ENCODE measurements at places on chromosomes 7 and 10.

DNA sequence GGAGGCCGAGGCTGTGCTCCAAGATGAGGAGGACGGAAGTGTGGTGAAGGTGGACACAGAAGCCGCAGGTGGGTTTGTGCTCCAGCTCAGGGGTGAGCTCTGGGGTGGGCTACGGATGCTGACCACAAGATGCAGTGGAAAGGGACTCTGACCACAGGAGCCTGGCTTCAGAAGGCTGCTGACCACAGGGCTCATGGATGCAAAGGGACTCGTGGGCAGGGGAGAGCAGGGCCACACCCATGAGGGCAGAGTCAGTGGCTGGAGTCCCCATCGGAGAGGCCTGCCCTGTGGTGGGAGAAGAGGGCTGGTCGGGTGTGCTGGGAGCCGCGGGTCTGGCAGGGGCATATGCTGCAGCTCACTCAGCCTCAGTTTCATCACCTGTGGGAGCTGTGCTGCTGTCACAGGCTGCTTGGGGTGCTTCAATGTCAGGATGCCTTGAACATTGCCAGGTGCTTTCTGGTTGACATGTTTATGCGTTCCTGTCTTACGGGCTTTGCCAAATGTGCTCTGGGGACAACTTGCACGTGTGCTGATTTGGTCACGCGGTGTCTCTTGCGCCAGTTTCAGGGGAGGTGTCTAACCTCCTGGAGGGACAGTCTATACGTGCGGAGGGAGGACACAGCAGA is 13.7 kb downstream of the SCART1 start:
- no peak for DNase-seq

DNA sequence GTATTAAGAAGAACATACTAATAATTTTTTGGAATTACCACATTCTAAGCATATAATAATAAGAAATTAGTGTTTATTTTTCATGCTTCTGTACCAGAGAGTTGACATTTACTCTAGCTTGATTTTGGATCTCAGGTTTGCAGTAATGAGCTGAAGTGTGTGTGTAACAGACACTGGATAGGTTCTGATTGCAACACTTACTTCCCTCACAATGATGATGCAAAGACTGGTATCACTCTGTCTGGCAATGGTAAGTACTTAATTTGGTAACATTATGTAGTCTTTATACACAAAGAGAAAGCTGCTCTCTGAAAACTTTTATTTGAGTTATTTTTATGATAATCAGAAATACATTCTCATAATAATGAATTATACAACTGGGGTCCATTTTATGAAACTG is 54.1 kb downstream of the SRI start:
- no peak for DNase-seq

DNA sequence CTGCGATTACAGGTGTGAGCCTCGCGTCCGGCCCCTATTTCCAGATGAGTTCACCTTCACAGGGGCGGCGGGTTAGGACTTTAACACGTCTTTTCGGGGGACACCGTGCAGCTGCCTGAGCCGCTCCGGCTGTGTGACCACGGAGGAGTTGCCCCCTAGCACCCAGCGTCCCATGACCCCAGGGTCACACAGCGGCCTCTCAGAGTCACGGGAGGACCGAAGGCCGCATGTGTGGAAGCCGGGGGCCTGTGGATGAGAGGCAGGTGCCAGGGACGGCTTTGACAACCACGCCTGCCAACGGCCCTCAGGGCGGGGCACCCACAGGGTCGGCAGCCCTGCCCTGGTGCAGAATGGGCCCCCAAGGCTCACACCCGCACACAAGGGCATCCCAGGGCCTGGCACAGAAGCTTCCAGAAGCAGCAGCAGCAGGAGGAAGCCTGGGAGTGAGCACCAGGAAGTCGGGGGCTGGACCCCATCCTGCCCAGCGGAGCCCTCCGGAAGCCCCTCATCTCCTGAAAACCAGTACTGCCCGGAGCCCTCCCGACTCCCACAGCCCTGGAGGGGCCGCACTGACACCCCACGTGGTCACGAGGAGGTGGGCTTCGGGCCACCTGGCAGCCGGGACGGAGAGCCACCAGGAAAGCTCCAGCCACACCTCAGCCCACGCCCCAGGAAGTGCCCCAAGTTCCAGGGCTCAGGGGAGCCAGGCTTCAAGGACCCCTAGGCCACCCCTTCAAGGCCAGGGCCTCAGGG is 32.7 kb downstream of the ADAP1 start:
- no peak for DNase-seq

DNA sequence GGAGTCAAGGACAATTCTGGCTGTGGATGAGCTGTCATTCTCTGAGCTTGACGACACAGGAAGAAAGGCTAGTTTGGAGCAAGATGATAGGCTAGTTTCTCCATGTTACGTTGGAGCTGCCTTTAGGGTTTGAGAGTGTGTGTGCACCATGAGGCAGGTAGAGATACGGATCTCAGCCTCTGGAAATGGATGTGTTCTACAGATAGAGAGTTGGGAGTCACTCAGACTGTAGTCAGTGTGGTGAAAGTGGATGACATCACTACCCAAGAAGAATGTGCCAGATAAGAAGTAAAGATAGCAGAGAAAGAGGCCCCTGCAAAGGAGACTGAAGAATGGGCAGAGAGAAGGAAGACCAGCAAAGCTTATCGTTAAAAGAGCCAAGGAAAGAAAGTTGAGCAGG is 42.4 kb downstream of the PNLIPRP3 start:
- DNase-seq: no peak

DNA sequence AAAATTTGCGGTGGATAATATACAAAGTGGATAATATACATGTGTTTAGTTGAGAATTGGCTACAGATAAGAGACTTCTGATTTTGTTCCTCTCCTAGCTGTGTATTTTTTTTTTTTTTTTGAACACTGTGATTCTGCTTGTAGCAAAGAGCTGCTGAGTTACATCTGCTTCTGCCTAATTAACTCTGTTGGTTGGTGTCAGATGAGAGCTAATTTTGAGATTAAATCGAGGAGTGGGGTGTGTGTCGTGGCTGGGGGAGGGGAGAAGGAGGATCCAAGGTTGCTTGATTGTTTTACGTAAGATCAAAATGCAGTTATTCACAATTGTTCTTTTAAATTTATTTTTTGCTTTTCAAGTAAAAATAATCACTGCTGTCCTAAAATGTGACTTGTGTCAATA is 11.3 kb downstream of the KAT6B start:
- no peak for DNase-seq

- no peak for DNase-seq
Observed at GRCh38 chr7:607938-608337, 88.3 kb upstream of the PDGFA start.

DNA sequence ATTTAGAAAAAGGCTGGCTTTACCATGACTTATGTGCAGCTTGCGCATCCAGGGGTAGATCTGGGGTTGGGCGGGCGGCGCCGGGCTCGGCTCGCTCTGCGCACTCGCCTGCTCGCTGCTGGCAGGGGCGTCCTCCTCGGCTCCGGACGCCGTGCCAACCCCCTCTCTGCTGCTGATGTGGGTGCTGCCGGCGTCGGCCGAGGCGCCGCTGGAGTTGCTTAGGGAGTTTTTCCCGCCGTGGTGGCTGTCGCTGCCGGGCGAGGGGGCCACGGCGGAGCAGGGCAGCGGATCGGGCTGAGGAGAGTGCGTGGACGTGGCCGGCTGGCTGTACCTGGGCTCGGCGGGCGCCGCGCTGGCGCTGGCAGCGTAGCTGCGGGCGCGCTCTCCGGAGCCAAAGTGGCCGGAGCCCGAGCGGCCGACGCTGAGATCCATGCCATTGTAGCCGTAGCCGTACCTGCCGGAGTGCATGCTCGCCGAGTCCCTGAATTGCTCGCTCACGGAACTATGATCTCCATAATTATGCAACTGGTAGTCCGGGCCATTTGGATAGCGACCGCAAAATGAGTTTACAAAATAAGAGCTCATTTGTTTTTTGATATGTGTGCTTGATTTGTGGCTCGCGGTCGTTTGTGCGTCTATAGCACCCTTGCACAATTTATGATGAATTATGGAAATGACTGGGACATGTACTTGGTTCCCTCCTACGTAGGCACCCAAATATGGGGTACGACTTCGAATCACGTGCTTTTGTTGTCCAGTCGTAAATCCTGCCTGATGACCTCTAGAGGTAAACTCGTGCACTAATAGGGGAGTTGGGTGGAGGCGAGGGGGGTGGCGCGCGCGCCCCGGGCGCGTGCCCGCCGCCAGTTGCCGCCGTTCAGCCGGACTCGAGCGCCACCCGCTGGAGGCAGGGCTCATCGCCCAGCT is at the start of gene HOXA5:
Gene HOXA5 (minus strand): TSS at position 659 of the 927 bp plus-strand sequence. CDS start 74 bp downstream, at position 585.
- DNase-seq: no peak

DNA sequence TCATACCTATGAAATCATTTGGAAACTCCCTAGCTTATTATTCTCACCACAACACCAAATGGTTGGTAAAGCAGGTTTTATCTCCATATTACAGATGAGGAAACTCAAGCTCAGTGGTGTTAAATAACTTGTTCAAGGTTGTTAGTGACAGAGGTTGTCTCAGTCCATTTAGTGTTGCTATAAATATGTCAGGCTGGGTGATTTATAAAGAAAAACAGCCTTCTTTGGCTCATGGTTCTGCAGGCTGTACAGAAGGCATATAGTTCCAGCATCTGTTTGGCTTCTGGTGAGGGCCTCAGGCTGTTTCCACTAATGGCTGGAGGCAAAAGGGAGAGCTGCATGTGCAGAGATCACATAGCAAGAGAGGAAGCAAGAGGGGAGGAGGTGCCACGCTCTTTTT is 96.6 kb downstream of the ZNF438 start:
- DNase-seq: no peak

- DNase-seq: no peak
Observed at GRCh38 chr10:91980319-91980718, 56.7 kb downstream of the BTAF1 start.
